ENCODE measurements at places on chromosomes 4 and X.

- ATAC-seq, result no peak
These were observed 39.1 kb downstream of the SUPT20HL1 start for GRCh38 chrX:24399550-24399949.

- ATAC-seq, result no peak
These were observed at the start of gene GLRA2 for GRCh38 chrX:14529290-14529989. TSS of gene GLRA2 (plus strand) at chrX:14529536. CDS start at chrX:14530058, 522 bp downstream.

DNA sequence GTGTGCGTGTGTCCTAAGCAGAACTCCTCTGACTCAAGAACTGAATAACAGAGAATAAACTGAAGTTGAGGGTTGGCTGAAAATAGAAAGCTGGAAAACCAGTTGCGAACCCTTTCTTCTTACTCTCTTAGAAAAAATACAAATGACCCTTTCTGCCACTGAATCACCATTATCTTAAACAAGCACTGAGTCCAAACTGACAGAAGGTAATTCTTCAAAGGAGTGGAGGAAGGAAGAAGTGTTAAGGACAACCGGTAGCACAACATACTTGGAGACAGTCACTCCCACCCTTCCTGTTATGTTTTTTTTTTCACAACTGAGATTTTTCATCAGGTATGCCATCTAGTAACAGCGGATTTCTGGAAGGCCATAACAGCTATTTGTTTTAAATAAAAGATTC, 38.1 kb downstream of the HELQ start:
- ATAC-seq, result peak; percentile 81

GRCh38 chr4:140014284-140014683, 139.7 kb downstream of the MAML3 start:
- ATAC-seq, result peak; percentile 44

DNA sequence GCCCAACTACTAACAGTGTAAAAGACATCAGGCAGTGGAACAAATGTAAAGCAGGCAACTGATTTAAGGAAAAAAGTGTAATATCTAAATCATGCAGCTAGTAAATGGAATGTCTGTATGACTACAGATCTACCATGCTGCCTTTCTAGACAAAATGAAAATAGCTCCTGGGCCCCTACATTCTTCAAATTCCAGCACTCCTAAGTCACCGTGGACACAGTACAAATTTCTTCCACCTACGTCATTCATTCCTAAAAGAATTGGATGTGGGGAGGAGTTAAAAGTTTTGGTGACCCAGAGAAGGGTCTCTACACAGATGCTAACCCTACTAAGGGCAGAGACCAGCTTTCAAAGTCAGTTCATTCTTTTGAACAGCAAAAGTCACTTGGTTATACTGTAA, 137.2 kb upstream of the ARHGEF9 start:
- no peak for ATAC-seq

- ATAC-seq, result no peak
These were observed 16.8 kb downstream of the CEP135 start for GRCh38 chr4:55965585-55965984.

GRCh38 chr4:67332627-67333026, 212.7 kb downstream of the CENPC start:
- ATAC-seq, result no peak

- ATAC-seq, result no peak
These were observed 68.1 kb downstream of the RPS3A start for GRCh38 chr4:151167561-151167960.

DNA sequence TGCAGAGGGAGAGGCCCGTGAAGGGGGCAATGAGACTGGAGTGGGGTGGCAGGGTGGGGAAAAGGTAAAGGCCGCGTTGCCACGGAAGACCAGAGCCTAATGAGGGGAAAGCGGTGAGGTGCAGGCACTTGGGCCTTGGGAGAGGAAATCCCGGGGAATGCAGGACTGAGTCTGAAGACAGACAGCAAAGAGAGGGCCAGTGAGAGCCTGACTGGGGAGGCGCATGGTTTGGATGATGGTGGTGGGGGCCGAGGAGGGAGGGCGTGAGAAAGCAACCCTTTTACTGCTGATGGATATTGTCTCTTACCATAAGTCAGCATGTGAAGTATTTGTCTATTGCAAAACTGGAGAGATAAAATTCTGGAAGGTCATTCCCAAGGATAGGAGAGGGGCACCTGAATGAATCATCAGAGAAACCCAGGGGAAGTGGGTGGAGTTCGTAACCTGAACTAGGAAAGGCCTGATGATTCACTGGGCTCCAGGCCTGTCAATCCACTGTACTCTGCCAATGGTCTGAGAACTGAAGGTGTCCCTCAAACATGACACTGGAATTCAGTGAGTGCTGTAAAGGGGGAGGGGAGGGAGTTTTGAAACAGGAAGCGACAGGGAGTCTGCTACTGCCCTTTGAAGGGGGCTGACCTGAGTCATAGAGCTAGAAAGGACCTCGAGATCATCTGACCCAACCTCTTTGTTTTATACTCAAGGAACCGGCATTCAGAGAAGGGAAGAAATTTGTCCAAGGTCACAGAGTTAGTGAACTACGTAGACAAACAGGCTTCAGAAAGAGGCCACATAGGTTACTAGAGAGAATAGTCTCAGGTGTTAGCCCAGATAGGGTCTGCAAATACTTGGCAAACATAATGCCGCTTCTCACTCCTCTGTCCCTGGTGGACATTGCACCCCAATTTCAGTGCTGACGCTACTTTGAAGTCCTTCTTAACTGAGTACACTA, 52.2 kb downstream of the NALF2 start:
- ATAC-seq, result no peak

GRCh38 chr4:147640331-147640730, 23.1 kb downstream of the TMEM184C start:
- no peak for ATAC-seq

- ATAC-seq, result peak; percentile 56
These were observed 62.7 kb downstream of the GAB1 start for GRCh38 chr4:143399113-143399949.

DNA sequence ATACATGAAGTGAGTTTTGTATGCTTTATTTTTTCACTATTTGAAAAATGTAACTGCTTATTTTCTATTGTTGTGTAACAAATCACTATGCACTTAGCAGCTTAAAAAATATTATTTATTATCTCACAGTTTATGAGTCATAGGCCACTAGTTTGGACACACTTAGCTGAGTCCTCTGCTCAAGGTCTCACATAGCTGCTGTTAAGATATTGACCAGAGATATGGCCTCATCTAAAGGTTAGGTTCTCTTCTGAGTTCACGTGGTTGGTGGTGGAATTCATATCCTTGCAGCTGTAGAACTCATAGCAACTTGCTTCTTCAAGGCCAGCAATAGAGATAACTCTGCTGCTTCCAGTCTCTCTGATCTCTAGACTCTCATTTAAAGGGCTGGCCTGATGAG, 534.4 kb downstream of the SPRY1 start:
- ATAC-seq, result no peak

DNA sequence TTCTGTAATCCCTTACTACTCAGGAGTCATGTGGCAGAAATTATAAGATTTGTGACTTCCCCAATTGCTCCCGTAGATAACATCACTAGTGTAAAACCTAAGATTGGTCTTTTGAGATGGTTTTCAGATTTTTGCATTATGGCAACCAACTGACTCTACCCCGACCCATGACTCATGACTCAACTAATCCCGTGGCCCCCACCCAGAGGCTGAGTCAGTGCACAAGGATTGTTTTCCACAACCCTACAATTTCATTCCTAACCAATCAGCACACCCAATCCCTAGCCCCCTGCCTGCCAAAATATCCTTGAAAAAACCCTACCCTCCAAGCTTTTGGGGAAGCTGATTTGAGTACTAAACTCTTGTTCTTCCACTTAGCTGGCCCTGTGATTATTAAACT, 109.4 kb upstream of the FAM9C start:
- no peak for ATAC-seq
